Hepatic stellate cell (primary cell): ENCODE measurements at places on chromosomes 3 and 15.

DNA sequence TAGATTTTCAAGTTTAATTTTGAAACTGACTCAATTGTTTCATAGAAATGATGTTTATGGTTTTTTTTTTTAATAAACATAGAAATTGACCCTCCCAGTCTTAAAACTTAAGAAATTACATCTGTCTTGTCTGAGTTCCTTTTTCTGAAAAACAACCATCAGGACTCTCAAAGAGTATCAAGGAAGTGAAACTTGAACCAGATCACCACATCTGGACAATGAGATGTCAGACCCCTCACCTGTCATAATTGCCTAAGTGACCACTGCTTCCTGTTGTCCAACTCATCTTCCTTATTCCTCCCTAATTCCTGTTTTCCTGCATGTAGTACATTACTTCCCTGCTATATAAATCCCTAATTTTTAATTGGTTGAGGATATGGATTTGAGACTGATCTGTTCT lies 441.5 kb upstream of the ARHGEF26 start:
- no peak for DNase-seq

GRCh38 chr3:45644791-45645201 lies 44.4 kb upstream of the SACM1L start:
- peak; percentile 84 for DNase-seq

DNA sequence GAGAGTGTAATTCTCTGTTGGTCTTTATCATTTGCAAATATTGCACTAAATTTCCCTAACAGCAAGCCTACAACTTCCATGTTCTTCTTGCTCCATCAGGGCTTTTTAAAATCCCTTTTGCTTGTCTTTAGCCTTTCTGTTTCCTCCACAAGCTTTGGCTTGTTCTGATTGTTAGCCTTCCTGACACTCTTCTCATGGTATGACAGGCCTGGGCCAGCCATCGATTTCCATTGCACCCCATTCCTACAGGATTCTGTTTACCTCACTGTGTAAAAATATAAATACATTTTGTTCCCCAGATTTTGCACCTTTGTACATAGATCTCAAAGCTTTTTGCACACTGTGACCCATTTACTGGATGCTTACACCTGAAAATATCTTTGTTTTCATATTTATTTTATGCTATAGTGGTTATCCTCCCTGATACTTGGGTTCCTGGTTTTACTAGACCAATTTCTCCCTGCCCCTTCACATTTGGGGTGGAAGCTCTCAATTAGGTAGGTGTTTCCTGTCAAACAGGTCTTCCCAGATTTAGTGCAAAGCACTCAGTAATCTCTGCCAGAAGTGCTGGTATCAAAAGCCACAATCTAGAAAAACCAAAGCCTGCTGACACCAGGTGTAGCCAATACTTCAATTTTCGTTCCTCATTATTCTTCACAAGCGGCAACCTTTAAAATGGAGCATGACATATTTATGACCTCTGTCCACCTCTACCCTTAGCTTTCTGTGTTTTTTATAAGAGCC lies 57.9 kb upstream of the PPP2R3A start:
- no peak for DNase-seq

- no peak for DNase-seq
Measured at GRCh38 chr15:36347272-36347858, 232.1 kb upstream of the CDIN1 start.

DNA sequence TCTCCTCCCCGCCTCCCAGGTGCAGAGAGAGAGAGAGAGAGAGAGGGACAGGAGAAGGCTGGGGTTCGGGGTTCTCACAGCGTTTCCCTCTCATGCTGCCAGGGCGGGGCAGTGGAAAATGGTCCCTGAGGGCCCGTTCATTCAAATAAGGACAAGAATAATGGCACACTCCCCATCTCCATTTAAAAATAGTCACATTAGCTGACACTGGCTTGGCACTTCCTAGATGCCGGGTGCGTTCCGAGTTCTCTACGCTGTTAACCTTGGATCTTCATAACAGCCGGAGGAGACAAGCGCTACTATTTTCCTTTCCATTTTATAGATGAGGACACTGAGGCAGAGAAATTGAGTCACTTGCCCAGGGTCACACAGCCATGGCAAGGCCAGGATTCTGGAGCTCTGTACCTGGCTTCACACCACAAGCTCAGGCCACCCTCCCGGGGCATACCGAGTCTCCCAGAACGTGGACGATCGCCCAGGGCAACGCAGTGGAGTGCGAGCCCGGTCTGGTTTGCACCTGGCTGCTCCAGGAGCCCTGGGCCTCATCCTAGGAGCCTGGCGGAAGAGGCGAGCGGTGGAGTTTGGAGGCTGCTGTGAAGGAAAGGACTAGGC lies 608 bp upstream of the SLC6A6 start:
- DNase-seq = no peak

- no peak for DNase-seq
Measured at GRCh38 chr3:54797111-54797510, 130.7 kb downstream of the LRTM1 start.

DNA sequence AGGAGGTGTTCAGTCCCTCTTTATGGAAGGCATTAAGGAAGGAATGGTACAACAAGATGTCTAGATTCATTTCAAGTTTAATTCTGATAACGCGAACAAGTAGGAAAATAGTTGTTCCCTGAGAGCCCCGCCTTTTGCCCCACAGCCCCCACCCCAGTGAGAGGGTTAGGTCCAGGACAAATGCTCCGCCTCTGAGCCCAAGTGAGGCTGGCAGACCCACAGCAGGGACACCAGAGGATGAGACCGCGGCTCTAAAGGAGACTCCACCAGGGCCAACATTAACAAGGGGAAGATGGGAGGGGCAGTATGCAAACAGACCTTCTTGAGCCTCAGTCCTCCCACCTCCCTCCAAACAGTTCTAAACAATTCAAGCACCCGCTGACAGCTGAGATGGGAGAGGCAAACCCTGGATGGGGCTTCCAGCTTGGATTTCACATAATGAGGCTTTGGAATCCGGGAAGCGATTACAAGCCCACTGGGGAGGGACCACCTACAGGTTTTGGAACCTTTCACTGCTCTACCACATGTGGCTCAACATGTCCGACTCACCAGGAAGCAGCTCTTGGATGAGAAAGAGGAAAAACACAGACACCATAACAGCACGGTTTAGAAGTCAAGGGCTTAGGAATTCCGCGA lies 42.9 kb upstream of the IREB2 start:
- no peak for DNase-seq

DNA sequence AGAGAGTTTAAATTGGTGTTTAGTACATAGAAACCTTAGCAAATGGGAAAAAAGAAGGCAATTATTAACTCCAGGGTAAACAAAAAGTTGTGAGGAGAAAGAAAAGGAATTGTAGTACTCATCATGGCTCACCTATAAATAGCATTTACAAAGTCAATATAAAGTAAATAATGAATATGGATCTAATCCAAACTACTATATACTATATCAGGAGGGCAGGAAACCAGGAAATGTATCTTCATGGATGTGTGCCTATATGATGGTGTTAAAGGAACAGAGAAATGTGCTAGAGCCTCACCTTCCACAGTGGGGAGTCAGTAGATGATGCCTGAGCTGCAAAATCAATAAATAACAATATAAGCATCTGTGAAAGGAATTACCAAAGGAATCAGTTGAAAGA lies 208.9 kb downstream of the FAM43A start:
- DNase-seq = no peak

DNA sequence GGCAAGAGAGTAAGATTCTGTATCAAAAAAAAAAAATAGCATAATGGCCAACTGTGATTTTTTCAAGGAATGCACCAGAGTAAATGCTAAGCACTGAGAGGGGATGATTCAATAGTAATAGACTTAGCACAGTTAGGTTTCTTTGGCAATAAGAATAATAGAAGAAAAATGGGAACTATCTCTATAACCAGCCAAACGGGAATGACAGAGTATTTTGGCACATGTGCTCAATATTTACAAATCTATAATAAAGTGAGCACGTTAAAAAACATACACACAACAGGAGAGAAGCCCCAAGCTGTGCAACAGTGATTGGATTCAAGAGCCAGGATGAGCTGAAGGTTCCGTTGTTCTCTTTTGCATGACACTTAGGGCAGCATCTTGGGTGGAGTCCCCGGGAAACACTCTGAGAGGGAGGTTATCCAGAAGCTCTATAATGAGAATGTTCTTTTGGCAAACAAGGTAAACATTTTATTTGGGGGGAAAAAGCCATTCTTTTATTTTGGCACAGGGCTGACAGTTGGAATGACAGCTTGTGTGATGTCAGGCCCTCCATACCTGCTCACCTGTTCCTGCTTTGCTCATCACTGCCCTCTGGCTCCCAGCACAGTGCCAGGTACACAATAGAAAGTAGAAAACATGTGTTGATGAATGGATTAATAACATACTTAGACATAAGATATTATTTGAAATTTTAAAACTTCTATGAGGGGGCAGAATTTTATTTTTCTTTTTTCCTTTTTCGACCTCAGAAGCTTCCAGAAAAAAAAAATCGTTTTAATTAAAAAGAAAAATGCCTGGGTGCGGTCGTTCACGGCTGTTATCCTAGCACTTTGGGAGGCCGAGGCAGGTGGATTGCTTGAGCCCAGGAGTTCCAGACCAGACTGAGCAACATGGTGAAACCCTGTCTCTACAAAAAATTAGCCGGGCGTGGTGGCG lies 44.0 kb upstream of the MUC4 start:
- DNase-seq = no peak

DNA sequence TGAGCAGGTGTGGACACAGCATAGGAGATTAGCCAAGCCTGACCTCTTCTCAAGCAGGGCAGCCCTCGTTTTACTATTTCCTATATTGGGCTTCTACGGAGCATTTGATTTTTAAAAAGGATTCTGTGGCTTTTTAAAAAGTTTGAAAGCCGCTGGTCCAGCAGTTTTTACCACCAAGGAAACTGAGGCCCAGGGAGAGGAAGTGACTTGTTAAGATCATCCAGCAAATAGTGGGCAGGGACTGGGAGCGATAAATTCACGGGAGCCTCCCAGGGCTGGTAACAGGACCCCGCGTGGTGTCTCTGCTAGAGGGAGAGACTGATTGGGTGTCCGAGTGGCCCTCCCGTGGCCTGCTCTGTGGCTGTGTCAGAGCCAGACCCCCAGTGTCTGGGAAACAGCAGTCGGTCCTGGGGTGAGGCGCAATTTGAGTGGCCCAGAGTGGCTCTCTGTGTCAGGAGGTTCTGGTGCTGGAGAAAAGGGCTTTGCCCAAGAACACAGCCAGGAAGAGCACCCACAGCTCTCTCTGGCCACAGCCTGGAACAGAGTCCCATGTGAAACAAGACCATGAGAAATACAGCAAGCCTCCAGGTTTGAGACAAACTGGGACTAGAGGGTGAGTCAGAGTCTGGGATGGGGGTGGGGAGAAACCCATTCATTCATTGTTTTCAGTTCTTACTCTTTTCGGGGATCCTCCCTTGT lies 4.2 kb downstream of the FURIN start:
- peak; percentile 88 for DNase-seq

- DNase-seq = no peak
Measured at GRCh38 chr15:70714015-70714414, 49.3 kb downstream of the UACA start.

- peak; percentile 26 for DNase-seq
Measured at GRCh38 chr3:149736175-149736952, 15.9 kb downstream of the COMMD2 start.

DNA sequence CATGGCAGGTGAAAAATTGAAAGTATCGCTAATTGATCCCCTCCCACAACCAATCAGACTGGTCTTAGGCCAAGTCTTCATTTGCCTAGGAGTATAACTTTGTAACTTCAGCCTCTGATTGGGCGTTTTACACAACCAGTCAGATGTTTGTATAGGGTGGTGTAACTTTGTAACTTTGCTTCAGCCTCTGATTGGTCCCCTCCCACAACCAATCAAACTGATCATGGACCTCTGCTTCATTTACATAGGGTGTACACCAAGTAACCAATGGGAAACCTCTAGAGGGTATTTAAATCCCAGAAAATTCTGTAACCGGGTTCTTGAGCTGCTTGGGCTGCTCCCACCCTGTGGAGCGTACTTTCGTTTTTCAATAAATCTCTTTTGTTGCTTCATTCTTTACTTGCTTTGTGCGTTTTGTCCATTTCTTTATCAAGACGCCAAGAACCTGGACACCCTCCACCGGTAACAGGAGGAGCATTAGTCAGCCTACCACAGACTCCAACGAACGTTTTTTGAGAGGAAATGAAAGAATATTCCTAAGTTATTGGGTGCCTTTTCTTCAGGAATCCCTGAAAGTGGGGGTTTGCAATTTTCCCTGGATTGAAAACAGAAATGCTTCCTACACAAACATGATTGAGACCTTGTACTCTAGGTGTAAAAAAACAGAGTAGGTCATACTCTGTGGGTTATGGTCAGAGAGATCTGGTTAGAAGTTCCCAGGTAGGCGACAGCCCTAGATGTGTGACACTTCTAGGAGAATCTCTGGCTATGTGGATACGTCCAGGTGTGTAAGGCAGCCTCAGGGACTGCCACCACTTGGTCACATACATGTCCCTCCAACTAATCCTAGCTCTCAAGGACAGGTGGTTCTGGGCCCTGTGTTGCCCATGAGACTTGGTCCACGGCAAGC lies 5.5 kb upstream of the SACM1L start:
- no peak for DNase-seq

GRCh38 chr3:170772175-170772574 lies 97.8 kb downstream of the RPL22L1 start:
- no peak for DNase-seq

DNA sequence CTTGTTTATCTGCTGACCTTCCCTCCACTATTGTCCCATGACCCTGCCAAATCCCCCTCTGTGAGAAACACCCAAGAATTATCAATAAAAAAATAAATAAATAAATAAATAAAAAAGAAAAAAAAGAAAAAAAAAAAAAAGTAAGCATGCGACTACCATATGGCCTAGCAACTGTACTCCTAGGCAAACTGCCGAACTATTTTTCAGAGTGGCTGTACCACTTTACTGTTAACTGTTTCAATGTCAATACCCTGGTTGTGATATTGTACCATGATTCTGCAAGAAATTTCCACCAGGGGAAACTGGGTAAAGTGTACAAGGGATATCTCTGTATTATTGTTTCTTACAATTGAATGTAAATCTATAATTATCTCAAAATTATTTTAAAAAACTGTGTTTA lies 41.3 kb upstream of the MAP4 start:
- no peak for DNase-seq

GRCh38 chr3:49727924-49728361 lies 4.2 kb upstream of the GMPPB start:
- no peak for DNase-seq
